Glomerular endothelial cell (primary cell): ENCODE measurements at places on chromosomes 5 and 9. TPM values are rescaled to one million over a fixed set of nuclear protein-coding genes. Genes with fewer than 3 reads are reported as not detected.

Gene PHYHD1
- 0.23 and 2.9 TPM in 2 replicates for total RNA-seq

Gene PTPN3
- 1.8 and 3.6 TPM in 2 replicates for total RNA-seq

Gene KCNMB1
- total RNA-seq = not detected in 2 replicates

Gene TERT
- not detected in 2 replicates for total RNA-seq

Gene CTNND2
- total RNA-seq = not detected in 2 replicates

Gene IL31RA
- total RNA-seq = 0.76 and 3.5 TPM in 2 replicates

Gene ZNF474
- 0.23 TPM in 1 of 2 replicates, not detected in the other for total RNA-seq

Gene CARD19
- total RNA-seq = 97.3 and 133 TPM in 2 replicates
